ENCODE measurements at places on chromosomes 16 and 17.

DNA sequence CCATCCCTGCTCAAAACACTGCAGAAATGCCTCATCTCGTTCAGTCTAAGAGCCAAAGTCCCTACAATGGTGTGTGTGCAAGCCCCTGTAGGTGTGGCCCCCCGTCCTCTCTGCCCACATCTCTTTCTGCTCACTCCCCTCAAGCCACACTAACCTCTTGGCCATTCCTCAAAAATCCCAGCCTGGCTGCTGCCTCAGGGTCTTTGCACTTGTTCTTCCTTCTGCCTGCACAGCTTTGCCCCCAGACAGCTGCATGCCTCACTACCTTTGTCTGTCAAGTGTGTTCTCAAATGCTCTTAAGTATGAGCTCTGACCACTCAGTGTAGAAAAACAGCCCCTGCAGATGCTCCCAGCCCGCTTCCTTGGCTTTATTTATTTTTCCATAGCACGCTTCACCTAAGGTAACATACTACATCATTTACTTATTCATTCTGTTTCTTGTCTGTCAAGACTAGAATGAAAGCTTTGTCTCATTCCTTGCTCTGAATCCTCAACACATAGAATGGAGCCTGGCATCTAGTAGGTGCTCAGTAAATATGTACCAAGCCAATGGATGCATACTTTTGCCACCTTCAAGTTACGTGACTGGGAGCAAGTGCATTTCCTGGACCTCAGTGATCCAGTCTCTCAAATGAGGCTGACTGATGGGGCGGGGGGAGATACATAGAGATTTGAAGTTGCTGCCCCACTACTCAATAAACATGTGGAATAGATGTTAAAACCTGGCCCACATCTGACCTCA lies 38.1 kb downstream of the RAI1 start:
- DNase-seq: no peak

DNA sequence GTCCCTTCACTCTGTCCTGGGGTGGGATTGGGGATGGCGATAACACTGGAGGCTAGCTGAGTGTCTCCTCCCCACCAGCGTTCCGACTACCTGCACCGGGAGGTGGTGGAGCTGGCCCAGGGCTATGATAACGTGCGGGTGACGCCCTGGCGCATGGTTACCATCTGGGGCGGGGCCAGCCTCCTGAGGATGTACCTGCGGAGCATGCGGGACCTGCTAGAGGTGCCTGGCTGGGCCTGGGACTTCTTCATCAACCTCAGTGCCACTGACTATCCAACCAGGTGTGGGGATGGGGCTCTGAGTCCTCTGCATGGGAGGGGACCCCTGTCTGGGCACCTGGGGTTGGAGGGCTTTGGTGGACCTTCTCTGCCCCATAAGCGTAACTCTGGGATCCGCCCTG lies 8.8 kb downstream of the XYLT2 start:
- no peak for DNase-seq

DNA sequence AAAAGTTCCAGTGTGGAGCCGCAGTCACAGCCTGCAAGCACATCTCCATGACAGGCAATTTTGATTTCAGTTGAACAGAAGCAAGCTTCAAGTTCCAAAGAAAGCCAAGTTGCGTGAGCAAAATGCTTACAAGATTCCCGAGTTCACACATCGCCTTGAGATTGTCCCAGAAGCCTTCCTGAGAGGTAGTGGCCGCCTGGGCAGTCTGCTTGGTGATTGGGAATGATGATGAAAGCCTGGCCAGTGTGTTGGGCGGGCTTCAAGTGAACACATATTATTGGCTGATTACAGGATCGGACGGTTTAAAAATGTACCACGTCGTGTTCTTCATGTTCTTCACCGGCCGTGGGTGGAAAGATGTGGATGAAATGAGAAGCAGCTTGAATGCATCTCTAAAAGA lies 185.5 kb downstream of the FOXL1 start:
- no peak for DNase-seq

GRCh38 chr17:1713878-1714426 lies 3.8 kb upstream of the TLCD2 start:
- DNase-seq: no peak

DNA sequence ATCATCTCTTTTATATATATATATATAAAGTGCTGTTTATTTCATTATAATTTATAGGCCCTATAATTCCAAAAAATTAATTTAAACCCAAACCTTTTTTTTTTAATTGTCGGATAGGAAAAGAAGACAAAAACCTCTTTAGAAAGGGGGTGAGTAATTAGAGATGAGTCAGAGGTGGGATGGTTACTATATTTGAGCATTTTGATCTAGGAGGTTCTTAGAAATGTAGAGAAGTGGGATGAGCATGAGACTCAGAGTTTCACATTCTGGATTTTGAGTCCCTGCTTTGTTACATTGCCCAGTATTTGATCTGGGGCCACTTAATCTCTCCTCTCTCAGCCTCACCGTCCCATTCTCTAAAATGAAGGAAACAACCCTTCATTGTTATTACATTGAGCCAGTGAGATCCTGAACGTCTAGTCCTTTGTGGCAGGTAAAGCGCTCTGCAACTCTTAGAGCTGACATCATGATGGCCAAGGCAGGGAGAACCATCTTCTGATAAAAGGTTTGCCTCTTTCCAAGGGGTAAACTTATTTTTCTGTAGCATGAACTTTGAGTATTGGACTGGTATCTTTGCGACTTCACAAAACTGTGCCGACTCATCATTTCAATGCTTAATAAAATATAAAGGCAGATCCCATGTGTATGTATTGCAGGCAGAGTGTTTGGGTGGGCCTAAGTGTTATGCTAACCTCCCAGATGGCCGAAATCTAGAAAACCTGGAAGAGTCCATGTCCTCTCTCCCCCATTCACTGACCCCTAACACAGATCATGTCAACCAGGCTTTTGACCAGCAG lies 21.3 kb downstream of the HS3ST3B1 start:
- no peak for DNase-seq

DNA sequence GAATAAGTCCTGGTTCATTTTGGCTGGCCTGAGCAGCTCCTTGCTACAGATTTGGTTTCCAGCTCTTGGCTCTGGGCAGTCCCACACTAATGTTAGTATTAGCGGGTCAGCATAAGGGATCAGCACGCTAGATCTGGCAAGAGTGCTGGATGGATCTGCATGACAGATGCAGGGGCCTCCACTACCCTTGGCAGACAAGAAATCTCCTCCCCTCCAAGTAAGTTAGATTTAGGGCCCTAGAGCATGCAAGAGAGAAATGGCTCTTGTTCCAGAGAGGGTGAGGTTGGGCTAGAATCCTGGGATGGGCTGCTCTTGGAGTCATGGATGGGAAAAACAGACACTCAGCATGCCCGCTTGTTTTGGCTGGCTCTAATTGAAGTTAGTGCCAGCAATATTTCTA lies 414.3 kb downstream of the RBFOX1 start:
- DNase-seq: no peak

DNA sequence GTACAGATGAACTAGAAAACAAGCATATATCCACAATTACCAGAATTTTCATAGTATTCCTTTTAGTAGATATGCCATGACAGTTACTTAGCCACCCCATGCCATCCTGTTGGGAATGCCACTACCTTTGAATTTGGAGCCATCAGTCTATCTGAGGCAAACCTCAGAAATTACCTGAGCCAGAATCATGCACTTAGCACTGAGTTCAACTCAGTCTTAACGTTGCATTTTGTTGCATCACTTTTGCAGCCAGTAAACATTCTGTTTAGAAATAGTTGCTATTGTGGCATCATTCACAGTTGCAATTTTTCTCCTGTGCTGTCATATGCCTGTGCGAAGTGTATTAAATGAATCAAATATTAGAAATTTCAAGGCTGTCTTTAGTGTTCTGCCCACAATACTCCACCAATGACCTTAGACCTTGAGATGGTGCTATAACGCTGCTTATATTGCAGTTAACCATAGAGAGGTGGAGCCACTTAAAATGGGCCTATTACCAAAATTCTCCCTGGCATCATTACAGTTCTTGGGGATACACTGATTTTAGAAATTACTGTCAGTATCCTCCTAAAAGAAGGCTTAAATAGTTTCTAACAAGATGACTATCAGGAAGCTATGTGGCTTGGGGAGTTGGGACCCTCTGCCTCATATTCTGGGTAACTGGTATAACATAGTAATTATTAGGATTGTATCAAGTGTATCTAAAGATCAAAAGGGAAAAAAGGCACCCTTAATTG lies 11.1 kb downstream of the PTRH2 start:
- no peak for DNase-seq

DNA sequence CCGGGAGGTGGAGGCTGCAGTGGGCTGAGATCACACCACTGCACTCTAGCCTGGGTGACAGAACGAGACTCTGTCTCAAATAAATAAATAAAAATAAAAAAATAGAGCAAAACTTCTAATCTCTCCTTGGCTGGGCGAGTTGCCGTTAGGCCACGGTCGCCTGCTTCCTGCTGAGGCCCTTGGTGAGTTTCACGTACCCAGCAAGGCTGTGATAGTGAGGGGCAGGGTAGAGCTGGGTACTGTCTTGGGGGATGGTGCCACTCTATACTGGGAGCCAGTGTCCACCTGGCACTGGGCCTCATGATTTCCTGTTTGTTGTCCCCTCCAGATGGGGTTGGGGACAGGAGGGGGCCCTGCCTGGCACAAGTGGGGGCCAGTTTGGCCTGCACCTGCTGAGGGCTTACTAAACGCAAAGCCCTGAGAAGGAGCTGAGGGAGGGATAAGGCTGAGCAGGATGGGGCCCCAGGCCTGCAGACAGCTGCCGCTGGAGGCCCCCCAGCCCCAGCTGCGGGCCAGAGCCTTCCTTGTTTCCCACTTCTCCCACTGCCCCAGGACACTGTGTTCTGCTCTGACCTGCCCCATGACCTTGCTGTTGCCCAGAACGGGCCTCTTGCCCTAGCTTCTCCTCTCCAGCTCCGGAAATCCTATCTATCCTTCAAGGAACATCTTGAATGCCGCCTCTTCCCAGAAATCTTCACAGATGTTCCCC lies 25.4 kb downstream of the GJD3 start:
- no peak for DNase-seq

DNA sequence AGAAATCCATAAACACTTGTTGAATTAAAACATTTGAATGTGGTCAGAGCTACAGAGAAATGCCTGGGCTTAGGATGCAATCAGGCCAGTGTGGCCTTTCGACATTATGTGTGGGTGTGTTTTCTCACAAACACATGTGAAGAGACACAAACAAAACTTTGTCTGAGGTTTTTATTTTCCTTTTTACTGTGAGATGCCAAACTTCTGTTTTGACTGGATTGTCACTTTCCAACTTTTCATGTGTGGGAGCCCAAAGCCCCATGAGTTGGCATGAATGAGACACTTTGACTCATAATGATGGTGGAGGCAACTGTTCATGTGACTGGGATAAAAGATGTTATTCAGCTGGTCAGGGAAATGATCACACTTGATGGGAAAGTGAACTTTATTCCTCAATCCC lies 71.9 kb upstream of the GAS7 start:
- no peak for DNase-seq

DNA sequence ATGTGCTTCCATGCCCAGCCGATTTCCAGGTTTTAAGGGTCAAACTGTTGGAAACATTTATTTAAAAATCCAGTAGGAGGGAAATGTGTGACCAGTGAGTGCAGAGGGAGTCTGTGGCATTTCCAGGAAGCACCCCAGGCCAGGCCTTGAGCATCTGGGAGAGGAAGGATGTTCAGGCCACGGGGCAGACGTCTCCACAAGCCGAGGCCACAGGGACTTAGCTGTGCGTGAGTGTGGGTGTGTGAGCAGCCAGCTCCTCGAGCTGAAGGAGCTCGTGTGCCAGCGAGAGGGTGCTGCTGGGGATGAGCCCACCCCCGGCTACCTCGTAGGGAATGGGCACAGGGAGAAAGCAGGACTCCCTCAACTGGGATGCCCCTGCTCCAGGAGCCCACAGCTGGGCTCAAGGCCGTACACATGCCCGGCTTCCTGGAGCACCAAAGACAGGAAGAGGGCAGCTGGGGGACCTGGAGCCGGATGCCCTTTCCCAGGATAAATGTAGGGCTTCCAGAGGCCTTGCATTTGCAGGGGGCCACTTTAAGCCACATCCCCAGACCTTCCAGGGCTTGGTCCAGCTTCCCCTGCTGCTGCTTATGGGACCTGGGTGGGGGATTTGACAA lies 12.5 kb downstream of the NPTX1 start:
- DNase-seq: no peak

DNA sequence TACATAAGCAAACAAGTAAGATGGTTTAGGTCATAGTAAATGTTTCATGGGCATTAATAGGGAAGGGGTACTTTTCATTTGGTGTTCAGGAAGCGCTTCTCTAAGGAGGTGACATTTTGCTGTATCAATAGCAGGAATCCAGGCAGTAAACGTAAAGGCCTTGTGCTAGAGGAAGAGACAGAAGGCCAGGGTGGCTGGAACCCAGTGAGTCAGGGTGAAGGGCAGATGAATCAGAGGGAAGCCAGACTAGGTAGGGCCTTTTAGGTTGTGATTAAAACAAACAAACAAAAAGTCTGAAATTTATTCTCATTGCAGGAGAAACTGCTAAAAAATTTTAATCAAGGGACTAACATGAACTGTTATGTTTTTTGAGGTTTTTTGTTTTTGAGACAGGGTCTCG lies 6.5 kb downstream of the BMERB1 start:
- no peak for DNase-seq

GRCh38 chr16:30017277-30017656 lies 5.7 kb upstream of the C16orf92 start:
- DNase-seq: no peak

DNA sequence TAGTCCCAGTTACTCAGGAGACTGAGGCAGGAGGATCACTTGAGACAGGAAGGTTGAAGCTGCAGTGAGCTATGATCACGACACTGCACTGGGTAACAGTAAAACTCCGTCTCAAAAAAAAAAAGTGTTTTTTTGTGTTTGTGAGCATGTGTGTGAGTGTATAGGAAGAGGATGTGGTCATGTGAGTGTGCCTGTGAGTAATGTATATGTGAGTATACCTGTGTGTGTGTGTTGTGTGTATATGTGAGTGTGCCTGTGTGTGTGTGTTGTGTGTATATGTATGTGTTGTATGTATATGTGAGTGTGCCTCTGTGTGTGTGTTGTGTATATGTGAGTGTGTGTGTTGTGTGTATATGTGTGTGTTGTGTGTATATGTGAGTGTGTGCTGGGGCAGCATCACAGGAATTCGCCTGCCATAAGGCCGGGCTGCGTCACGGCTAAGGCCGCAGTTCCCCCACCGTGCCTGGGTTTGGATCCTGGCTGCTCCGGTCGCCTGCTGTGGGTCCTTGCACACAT lies 21.4 kb upstream of the NPTX1 start:
- DNase-seq: no peak

DNA sequence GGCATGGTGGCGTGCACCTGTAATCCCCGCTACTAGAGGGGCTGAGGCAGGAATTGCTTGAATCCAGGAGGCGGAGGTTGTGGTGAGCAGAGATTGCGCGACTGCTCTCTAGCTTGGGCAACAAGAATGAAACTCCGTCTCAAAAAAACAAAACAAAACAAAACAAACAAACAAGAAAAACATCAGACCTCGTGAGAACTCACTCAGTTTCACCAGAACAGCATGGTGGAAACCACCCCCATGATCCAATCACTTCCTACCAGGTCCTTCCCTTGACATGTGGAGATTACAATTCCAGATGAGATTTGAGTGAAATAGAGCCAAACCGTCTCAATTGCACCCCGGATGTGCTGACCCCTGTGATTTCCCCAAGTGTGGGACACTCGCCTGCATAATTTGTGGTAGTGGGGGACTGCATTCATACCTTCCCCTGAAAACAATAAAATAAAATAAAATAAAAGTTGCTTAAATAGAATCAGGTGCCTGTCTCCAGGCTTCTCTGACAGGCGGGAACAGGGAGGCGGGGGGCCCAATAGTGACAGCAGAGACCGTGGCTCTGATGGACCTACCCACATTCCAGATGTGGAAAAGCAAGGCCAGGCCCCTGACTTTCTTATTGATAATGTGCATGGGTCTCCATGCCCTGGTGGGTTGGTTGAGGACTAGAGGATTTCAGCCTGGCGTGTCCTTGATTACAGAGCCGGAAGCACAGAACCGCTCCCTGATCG lies 13.1 kb downstream of the ZSCAN10 start:
- DNase-seq: no peak
